ENCODE measurements at places on chromosomes 7 and 10.

DNA sequence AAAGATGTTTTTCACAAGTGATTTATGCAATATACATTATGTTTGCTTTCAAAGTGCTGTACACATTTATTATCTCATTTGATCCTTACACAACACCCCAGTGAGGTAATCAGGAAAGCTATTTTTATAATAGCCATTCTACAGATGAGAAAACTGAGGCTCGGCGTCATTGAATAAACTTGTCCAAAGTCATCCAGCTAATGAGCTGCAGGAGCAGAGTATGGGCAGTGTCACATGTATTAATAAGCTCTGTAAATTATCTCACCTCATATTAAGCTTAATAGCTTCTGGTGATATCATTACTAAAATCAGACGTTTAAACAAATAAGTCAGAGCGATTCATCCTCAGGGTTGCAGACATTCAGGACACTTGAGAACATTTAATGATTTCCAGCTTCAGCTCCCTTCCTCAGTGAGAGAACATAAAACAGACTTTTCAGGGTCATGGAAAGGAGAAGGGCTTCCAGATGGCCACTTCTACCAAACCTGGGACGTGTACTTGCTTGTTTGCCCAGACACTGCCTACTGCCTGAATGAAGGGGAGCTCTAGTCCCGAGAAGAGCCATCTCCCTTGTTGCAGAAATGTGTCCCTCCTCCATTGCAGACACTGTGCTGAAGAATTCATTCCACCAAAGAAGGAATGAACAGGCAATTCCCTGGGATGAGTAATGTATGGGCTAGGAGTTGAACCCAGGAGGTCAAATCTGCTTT is 20.5 kb upstream of the FZD1 start:
- DNase-seq = no peak

DNA sequence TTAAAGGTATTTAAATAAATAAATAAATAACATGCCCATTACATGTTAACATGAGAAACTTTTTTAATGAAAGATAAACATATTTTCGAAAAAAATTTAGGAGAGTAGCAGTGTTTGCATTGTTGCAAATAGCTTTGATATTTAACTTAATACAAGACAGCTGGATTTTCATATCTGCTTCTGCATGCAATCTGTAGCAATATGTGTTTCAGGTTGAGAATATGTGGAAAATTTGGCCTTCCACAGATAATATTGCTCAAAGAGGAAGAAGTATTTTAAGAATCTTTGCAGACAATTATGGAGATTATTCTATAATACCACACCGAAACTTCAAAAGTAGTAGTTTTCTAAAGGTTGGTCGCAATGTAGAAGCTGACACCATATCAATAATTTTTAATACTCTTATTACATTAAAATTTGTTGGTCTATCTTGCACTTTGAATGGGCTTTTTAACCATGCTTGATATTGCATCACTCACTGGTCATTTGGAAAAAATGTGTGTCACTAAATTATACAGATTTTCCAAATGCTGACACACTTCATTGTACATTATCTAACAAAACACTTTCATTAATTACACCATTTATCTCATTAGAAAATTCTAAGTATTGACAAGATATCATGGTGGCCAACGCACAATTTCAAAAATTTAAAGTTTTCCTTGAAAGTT is 229.8 kb upstream of the HDAC9 start:
- no peak for DNase-seq

DNA sequence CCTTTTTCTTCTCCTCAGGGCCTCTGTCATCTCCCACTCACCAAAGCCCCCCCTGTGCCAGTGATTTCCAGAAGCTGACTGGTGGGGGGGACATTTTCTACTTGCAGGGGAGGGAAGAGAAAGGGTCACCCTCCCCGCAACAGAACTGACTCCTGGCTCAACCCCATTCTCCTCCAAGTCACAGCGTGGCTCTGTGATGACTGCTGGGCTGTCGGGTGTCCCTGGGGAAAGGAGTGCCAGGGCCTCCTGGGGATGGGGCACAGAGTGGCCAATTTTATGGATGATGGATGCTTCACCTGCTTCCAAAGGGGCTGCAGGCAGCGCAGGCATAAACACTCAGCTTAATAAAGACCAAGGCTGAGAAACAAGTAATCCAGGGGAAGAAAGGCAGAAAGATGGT is 523.0 kb downstream of the PTPRN2 start:
- no peak for DNase-seq

DNA sequence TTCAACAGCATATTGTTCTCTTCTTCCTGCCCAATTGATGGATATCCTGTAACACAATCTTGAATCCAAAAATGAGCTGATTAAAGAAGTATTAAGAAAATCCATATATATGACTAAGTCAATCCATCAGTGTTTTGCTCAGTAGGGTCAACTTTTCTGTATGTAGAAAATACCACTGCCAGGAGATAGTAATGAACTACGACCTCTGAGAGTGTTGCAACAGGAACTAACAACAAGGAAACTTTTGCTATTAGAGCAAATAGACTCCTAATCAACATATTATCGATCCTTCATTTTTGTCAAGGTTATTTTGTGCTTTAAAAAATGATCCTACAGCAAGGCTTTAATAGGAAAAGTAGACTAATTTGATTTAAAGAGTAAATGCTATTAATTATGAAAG is 405.3 kb upstream of the ETV1 start:
- no peak for DNase-seq

- no peak for DNase-seq
Observed at GRCh38 chr10:69869291-69869961, 67.7 kb downstream of the COL13A1 start.

DNA sequence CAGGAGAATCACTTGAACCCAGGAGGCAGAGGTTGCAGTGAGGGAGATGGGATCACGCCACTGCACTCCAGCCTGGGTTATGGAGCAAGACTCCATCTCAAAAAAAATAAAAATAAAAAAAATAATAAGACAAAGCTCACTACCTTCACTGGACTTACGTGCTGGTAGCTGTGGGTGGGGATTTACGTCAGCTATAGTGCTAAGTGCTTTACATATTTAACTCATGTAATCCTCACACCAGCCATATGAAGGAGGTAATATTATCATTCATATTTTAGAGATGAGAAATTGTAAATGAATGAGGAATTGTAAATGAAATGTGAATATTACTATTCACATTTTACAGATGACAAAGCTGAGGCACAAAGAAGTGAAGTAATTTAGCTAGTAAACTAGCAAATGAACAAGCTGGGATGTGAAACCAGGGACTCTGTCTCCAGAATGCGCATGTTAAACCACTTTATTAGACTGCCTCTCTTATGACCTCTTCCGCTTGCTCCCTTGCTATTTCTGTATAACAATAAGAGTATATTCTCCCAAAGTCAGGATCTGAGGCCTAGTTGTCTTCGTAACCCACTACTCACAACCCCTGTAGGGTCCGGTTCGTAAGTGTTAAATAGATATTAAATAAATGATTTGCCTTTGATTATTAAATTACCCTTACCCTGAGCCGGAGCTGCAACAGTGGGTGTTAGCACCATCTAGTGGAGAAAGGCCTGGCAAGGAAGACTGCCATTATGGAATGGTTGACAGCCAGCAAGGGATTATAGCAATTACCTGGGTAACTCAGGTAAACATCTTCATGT is 70.2 kb downstream of the HTR7 start:
- no peak for DNase-seq

DNA sequence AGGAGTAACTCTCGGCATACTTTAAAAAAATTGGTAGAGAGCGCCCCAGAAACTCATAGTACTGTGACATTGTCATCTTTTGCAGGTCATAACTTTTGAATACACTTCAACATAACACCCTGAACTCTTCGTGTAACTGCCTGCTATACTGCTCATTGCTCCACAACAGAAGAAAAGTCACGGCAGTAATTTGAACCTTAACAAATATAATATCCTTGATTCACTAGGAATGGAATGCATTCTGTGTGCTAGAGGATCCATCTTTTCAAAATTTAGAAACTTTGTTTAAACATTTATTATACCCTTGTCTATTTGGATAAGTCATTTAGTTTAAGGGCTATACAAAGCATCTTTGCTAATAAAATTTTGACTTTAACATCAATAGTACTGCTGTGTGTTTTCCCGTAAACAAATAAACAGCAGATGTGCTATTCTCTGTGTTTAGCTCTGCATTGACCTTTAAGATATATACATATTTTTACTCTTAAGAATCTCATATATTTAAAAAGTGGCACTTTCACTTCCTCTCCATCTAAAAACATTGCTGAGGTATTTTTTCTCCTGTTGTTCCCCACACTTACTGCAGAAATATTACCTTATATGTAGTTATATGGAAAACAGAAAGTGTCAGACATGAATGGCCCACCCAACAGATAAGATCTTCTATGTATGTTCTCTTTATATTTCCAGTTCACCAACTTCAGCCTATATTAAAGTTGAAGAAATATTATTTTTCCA is 217.6 kb upstream of the TMEM229A start:
- DNase-seq = no peak

GRCh38 chr7:82056282-82056681 is 286.4 kb upstream of the HGF start:
- no peak for DNase-seq

- no peak for DNase-seq
Observed at GRCh38 chr10:30432622-30433305, 1.2 kb upstream of the MAP3K8 start.

- no peak for DNase-seq
Observed at GRCh38 chr7:155593461-155594162, 47.3 kb upstream of the CNPY1 start.

DNA sequence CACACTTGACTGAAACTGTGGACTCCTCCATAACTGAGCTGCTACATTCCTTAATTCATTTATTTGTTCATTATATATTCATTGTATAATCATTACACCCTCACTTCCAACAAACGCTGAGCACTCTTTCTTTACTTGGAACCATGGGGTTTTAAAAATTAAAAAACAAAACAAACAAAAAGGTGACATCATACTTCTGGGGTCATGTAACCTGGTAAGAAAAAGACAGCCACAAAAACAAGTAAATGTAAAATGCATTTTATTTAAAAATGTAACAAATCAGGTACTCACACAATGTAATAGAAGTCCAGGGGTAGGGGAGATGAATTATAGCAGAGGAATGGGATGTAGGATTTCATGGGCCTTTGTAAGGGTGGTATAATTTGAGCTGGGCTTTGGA is 25.1 kb downstream of the PLEKHS1 start:
- DNase-seq = no peak

- no peak for DNase-seq
Observed at GRCh38 chr10:30417301-30417700, 16.7 kb upstream of the MAP3K8 start.

DNA sequence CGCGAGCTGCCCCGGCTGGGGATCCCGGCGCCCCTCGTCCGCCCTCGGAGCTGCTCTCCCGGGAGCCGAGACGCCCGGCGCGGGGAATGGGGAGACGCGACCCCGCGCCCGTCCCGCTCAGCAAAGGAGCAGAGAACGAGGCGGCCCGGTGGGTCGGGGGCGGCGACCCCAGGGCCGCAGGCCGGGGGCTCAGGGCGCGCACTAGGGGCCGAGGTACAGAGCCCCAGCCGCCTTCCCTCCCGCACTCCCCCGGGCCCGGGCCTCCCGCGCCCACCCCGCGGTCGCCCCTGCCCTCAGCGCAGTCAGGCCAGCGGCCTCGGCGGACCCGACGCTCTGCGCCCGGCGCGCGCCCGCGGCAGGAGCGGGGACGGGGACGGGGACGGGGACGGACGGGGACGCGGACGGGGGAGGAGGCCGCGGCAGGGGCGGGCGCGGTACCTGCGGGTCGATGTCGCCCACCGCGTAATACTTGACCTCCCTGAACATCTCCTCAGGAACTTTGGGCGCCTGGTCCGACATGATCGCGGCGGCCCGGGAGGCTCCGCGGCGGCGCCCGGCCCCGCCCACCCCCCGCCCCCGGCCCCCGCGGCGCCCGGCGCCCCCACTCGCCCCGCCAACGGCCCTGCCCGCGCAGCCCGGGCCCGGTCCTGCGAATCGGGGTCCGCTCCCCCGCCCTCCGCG is 373 bp downstream of the PAXIP1 start:
- no peak for DNase-seq

- DNase-seq = no peak
Observed at GRCh38 chr10:79585870-79586527, 24.7 kb upstream of the SFTPA1 start.

DNA sequence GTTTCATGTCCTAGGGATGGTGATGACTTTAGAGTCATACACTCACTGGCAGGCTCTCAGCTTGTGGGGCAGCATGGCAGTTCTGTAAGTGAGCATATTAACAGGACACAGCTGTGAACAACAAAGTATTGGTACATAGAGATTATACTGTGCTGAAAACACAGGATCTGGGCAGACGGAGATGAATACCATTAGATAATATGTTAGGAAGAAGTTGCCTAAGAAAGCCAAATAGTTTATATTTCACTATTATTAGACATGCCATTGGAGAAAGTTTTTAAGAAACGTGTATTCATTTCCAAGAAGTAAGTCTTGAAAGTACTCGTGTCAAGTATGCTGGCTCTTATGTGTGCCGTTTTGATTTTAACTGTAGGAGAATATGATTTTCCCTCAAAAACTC is 274.5 kb downstream of the INHBA start:
- DNase-seq = no peak

DNA sequence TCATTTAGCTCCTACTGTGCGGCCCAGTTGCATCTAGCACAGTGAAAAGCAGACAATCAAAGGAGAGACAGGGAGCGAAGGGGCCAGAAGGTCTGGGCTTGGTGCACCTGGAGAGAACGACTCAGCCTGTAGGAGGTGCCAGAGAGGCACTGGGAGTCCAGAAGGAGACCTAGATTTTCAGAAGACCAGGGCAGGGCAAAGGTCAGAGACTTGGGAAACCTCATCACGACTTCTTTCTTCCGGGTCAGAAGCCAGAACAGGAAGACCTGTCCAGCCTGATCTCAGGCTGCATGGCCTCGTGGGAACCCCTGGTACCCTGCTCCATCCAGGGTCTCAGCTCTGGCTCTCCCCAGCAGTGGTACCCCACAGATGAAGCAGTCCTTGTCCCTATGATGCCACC is 5.2 kb downstream of the AGAP3 start:
- DNase-seq = no peak

- no peak for DNase-seq
Observed at GRCh38 chr10:71438761-71439160, 42.0 kb downstream of the CDH23 start.

DNA sequence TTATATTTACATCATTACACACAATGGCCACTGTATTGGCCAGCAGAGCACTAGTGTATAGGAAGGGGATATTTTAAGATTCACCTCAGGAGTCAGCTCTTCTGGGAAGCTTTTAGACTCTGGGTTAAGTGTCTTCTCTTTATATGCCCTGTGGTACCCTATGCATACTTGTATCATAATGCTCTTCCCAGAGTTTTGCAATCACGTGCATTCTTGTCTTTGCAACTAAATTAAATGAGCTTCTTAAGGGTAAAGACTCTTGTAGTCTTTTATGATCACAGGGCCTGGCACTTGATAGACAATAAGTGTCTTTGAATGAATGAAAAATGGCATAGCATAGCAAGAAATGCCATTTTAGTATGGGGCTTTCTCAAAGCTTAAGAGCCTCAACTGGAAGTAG is 35.4 kb upstream of the ARMS2 start:
- DNase-seq = no peak
